ENCODE measurements at places on chromosomes 5 and 9.

GRCh38 chr9:126000731-126001580, 253.8 kb downstream of the PBX3 start:
- DNase-seq: no peak

- no peak for DNase-seq
Measured at GRCh38 chr9:111298111-111298510, 31.9 kb downstream of the OR2K2 start.

GRCh38 chr5:80955082-80955590, 5.0 kb upstream of the RASGRF2 start:
- no peak for DNase-seq

GRCh38 chr5:173762930-173763329, 125.2 kb upstream of the CPEB4 start:
- DNase-seq: no peak

GRCh38 chr5:163915481-163915961, 410.1 kb downstream of the MAT2B start:
- DNase-seq: peak; percentile 3

DNA sequence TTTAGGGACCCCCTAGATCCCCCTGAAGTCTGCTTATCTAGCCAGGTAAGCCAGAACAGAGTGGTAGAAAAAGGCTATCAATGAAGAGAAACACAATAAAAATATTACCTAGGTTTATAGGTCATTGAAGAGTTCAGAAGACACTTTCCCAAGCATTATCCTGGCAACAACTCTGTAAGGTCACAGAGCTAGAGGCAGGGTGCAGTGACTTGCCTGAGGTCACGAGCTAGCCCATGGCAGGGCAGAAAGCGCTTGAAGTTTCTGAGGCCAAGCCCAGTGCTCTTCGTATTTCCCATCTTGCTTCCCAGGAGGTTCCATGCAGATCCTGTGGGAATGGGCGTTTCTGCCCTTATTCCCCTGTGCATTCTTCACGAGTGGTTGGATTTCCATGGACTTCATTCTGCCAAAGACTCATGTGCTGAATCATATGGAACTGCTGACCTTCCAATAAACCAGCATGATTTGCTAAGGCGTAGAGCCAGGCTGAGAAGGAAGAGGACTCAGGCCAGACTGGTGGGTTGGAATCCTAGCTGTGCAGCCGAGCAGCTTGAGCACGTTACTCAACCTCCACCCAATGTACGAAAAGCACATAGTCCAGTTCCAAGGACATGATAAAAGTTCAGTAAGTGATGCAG, 22.1 kb downstream of the TRMO start:
- no peak for DNase-seq

DNA sequence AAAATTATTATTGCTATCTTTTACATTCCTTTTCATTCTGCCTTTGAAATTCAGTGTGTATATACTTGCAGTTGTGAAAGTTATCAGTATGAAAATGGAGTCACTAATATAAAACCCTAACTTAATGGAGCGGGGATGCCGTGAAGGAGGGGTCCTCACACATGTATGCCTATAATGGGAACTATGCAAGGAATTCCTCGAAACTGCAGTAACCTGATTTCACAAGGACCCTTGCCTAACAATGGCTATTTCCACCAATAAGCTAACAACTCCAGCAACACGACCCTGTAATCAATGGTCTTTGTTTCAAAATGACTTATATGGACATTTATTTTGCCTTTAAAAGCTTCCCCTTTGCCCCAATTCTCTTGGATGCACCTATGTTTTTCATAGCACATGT, 12.6 kb upstream of the MLLT3 start:
- DNase-seq: no peak

DNA sequence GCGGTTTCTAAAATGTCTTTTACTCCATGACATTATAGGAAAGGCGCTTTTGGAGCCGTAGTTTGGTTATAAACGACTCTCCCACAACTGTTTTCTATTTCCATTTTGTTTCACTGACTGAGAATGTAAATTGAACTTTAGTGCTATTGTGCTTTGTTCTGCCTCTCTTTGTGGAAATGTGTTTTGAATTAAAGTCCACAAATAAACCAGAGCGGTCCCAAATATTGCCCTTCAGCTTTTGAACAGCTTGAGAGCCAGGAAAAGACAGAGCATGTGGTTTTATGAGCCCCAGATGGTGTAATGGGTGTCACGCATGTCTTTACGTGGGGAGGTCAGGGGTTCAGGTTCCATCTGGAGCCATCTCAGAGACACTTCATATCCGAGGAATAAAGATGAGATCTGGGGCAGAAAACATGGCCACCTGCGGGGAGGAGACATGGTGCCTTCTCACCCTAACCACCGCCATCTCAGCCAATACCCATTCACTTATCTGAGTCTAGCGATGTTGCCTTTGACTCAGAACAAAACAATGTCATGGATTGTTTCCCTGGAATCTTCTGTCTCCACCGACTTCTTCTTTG, 42.5 kb upstream of the ROR2 start:
- DNase-seq: no peak

DNA sequence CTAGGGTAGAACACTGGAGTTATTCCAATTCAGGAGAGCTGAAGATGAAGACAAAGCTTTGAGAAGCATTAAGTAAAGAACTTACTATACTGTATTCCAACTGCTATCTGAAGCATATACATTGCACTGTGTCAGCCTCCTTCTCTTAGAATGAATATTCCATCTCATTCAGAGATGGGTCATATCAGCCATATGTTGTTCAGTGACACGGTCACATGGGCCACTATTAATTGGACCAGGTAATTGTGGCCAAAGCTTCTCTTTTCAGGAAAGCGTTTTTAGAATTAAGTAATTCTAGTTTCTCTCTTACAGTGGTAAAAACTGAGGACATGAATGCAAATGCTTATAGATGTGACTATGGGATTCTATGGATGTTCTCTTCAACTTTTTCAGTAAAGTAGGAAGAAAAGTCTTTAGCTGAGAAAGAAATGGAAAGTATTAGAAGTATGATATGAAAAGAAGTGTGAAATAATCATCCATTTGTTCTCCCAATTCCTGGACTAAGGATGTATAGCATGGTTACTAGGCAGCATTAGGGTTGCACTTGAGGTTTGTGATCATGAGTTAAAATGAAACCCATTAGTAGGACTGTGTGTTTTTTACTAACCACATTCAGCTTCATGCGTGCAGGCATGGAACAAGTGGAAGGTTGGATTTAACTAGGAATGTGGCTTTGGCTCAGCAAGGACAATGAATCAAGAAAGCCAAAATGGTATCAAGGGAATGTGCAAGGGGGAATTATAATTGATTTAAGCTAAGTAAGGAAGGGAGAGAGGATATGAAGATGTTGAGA, 40.9 kb downstream of the CETN3 start:
- DNase-seq: no peak

DNA sequence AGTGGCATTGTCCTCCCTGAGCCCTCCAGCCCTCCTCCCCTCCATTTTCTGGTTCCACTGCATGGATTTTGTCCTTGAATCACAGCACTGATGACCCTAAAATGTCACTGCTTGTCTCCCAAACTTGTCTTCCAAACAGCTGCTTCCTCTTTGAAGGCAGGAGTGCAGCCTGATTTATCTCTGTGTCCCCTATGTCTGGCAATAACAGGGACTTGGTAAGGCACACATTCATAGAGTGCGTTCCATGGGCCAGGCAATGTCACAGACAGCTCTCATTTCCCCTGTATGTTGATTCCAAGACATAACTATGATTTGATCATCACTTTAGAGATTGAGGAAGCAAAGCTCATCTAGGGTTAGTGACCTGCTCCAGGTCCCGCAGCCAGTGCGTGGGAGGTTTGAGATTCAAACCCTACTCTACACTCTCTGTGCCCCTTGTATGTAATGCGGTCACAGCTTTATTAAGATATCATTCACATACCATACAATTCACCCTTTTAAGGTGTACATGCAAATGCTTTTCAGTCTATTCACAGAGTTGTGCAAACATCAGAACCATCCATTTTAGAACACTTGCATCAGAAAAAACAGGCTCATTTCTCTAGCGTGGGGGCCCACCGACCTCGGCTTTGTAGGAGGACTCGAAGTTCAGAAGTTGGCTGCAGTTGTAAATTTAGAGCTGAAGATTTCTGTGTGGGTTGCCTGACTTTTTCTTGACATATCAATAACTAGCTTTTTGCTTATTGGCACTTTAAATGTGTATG, 28.4 kb upstream of the BOD1 start:
- no peak for DNase-seq

- no peak for DNase-seq
Measured at GRCh38 chr9:131420980-131421624, 27.2 kb downstream of the PRRC2B start.

- no peak for DNase-seq
Measured at GRCh38 chr5:144598451-144599068, 427.9 kb downstream of the KCTD16 start.

Data from nephron progenitor cell (in vitro differentiated cells).